Neural cell (in vitro differentiated cells): ENCODE measurements at places on chromosomes 5 and 9. TPM values are rescaled to one million over a fixed set of nuclear protein-coding genes. Genes with fewer than 3 reads are reported as not detected.

CARD6 gene
- polyA plus RNA-seq = 0.06 TPM in 1 of 2 replicates, not detected in the other

GPR150 gene
- polyA plus RNA-seq = 0.22 TPM in 1 of 2 replicates, not detected in the other

PCDHA5 gene
- polyA plus RNA-seq = 1.4 and 2.2 TPM in 2 replicates

ARSI gene
- polyA plus RNA-seq = not detected in 2 replicates

UTP15 gene
- polyA plus RNA-seq = 18.1 and 22.0 TPM in 2 replicates

GAPT gene
- not detected in 2 replicates for polyA plus RNA-seq

SPAAR gene
- 0.35 TPM in 1 of 2 replicates, not detected in the other for polyA plus RNA-seq

DNLZ gene
- polyA plus RNA-seq = 23.6 and 36.6 TPM in 2 replicates

GAPVD1 gene
- polyA plus RNA-seq = 39.4 and 49.2 TPM in 2 replicates
